ENCODE measurements at places on chromosomes 12 and 14.
A peak's percentile ranks its signal among the peaks of the same experiment; 100 is the strongest.

DNA sequence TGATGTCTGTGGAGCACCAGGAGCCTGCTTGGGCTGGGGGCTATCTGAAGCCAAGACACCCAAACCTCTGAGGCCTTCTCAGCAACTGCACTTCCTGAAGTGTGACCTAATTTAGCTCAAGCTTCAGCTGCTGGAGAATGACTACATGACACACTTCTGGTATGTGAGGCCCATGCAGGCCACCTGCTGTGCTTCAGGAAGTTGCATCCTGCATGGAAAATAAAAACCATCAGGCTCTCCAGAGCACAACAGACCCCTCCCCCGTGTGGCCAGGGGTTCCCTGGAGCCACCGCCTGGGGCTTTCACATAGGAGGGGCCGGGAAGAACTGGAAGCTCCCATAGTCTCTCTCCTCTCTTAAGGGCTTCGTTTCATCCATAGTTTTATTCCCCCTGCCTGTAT lies 217.7 kb downstream of the SLC15A4 start:
- peak; percentile 82 for DNase-seq
- H3K27me3 ChIP-seq, result no peaks in the 10 kb centered on the region
- no peak overlapping the region for H3K4me3 ChIP-seq
- H3K27ac ChIP-seq, result no peak overlapping the region
- H3K36me3 ChIP-seq, result no peaks in the 10 kb centered on the region
- no peaks in the 10 kb centered on the region for H3K4me1 ChIP-seq

GRCh38 chr14:75295491-75296345 lies 17.1 kb downstream of the FOS start:
- DNase-seq, result peak; percentile 96
- no peaks in the 10 kb centered on the region for H3K27me3 ChIP-seq
- H3K4me3 ChIP-seq, result peak overlapping the region; percentile 98
- no peaks in the 10 kb centered on the region for H3K4me1 ChIP-seq
- H3K36me3 ChIP-seq, result no peaks in the 10 kb centered on the region
- peak overlapping the region; percentile 40 for H3K27ac ChIP-seq

DNA sequence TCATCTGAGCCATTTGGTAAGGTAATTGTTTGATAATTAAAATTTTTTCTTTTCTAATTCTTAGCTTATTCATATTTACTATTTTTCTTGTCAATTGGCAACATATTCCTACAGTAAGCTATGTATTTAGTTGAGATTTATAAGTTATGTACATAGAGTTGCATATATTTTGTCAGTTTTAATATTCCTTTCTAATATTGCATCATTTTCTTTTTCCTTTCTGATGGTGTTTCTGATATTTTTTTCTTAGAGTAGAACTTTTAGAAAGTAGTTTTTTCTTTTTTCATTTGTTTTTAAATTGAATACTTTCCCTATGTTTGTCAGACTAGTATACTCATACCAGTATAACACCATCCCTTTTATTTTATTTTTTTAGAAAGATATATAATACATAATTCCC lies 131.3 kb downstream of the TTC6 start:
- no peak overlapping the region for H3K27ac ChIP-seq
- H3K4me3 ChIP-seq, result no peak overlapping the region
- no peaks in the 10 kb centered on the region for H3K27me3 ChIP-seq
- no peak for DNase-seq

- no peaks in the 10 kb centered on the region for H3K36me3 ChIP-seq
- no peak overlapping the region for H3K4me3 ChIP-seq
- DNase-seq, result no peak
Observed at GRCh38 chr14:94936401-94936892, 166.5 kb upstream of the GSC start.

All from endodermal cell (in vitro differentiated cells).